ENCODE measurements at places on chromosomes 2 and 18. TPM values are rescaled to one million over a fixed set of nuclear protein-coding genes. Genes with fewer than 3 reads are reported as not detected.

The RGPD4 gene
- total RNA-seq = not detected

The LRATD1 gene
- 17.3 TPM for total RNA-seq

The UGT1A3 gene
- 0.57 TPM for total RNA-seq

The DSG3 gene
- total RNA-seq = not detected

The RAB31 gene
- 77.1 TPM for total RNA-seq

The DSG1 gene
- not detected for total RNA-seq

The ACVR1 gene
- total RNA-seq = 38.3 TPM

The RBMS1 gene
- total RNA-seq = 94.8 TPM

- DNase-seq = no peak
- no peaks in the 10 kb centered on the region for H3K36me3 ChIP-seq
- no peaks in the 10 kb centered on the region for H3K4me1 ChIP-seq
- no peaks in the 10 kb centered on the region for H3K27me3 ChIP-seq
- H3K4me3 ChIP-seq = no peak overlapping the region
These were observed 109.0 kb downstream of the LAMA3 start for GRCh38 chr18:23798249-23798648.

DNA sequence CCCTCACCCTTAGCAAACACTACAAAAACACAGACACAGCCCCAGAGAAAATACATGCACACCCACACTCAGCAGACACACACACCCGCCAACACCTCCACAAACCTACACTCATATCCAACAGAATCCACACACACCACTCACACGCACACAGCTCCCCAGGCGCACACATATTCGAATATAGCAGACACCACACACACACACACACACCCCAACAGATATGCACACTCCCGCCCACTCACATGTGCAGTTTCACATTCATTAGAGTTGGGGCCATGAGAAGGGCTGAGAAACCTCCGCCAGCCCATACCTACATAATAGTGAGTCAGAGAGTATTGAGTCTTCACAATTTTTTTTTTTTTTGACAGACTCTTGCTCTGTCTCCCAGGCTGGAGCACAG is 29.4 kb upstream of the NOTO start:
- no peaks in the 10 kb centered on the region for H3K36me3 ChIP-seq
- no peak overlapping the region for H3K27ac ChIP-seq
- DNase-seq = no peak
- H3K27me3 ChIP-seq = peaks cover 13% of the 10 kb centered on the region

DNA sequence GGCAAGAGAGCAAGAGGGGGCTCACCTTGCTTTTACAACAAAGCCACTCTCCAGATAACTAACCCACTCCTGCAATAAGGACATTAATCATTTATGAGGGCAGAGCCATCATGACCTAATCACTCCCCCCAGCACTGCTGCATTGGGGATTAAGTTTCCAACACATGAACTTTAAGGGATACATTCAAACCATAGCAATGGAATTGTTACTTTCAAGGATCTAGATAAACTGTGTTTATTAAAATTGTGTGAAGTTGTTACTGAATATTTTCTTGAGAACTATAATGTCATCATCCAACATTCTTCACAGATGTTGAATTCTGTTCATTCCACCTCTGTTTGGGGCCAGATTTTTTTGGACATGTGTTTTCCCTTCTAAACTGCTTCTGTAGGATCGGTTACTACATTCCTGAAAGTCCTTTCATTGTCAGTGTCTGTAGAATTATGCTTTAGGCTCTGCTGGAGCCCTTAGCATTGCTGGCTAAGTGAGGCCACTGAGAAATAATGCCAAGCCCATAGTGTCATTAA is 50.4 kb downstream of the SPATS2L start:
- H3K27ac ChIP-seq = no peak overlapping the region
- no peak overlapping the region for H3K4me3 ChIP-seq
- H3K4me1 ChIP-seq = peaks cover 39% of the 10 kb centered on the region

GRCh38 chr2:197209742-197210408 is 100.7 kb downstream of the ANKRD44 start:
- H3K4me3 ChIP-seq = no peak overlapping the region
- no peaks in the 10 kb centered on the region for H3K36me3 ChIP-seq

DNA sequence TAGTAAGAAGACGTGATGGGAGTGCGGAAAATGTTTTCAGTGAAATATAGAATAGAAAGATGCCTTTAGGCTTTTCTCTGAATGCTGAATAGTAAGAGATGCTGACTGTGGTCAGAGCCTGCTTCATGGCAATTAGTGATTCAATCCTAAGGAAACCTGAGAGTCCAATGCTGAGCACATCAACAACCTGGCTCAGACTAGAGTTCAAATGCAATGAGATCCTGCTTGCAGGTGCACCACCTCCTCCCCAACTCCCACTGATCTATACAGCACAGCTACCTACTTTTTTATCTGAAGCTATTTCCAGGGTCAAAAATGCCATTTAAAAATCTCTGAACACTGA is 65.4 kb downstream of the AAK1 start:
- peaks cover 30% of the 10 kb centered on the region for H3K4me1 ChIP-seq
- no peak overlapping the region for H3K4me3 ChIP-seq
- DNase-seq = no peak
- no peaks in the 10 kb centered on the region for H3K27me3 ChIP-seq
- H3K36me3 ChIP-seq = no peaks in the 10 kb centered on the region

GRCh38 chr2:129347486-129348217 is 631.8 kb upstream of the RAB6C start:
- no peak overlapping the region for H3K4me3 ChIP-seq
- DNase-seq = no peak
- no peaks in the 10 kb centered on the region for H3K4me1 ChIP-seq
- H3K27me3 ChIP-seq = no peaks in the 10 kb centered on the region
- H3K36me3 ChIP-seq = no peaks in the 10 kb centered on the region

DNA sequence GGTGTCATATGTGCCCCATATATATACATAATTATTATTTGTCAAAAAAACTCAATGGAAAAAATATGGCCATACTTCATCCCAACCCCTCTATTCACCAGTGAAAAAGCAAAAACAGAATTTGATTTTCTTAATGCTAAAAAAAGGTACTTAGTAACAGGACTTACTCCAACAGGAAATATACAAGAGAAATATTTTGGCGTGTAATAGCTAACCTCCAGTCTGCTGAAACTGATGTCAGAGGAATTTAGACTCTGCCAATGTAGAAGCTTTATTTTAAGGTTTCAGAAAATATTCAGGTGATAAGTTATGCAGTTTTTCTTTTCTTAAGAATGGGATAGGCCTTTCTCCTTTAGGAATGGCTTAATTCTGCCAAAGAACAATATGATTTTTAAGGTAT is 72.6 kb downstream of the TMEFF2 start:
- no peak overlapping the region for H3K27ac ChIP-seq
- no peak for DNase-seq
- H3K4me1 ChIP-seq = no peaks in the 10 kb centered on the region

DNA sequence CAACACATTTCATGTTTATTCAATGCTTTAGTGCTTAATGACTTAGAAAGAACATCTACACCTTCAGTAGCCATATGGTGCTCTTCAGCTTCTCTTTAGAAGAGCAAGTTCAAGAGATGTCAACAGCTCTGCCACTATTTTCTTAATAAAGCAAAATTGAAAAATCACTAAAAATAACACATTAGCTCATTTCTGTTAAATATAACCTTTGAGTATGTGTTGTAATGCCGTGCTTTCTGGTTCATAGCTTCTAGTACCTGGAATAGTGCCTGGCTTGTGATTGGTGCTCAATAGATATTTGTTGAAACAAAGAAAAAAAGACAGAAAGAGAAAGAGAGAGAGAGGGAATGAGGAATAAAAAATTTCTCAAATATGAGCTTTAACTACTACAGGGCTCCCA is 349.8 kb upstream of the SPRED2 start:
- no peak for DNase-seq
- H3K36me3 ChIP-seq = no peaks in the 10 kb centered on the region
- no peaks in the 10 kb centered on the region for H3K4me1 ChIP-seq
- H3K27me3 ChIP-seq = no peaks in the 10 kb centered on the region

DNA sequence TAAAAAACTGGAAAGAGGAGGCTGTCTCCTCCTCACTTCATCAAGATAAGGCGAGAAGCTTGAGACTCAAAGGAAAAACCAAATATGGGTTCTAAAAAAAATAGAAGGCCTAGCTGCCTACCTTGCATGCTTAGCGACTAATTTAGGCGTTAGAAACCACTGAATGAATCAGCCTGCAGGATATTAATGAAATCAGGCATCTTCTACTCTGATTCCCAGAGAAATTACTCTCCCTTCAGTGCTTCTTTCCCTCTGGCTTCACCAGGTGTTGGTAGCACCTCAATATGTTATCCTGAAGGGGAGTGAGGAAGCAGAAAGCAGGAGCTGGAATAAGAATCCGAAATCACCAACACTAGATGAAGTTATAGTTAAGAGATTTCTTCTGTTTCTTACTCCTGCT is 749.8 kb upstream of the NRXN1 start:
- H3K36me3 ChIP-seq = no peaks in the 10 kb centered on the region
- H3K27ac ChIP-seq = no peak overlapping the region
- H3K4me1 ChIP-seq = no peaks in the 10 kb centered on the region
- H3K4me3 ChIP-seq = no peak overlapping the region
- DNase-seq = no peak
- H3K27me3 ChIP-seq = no peaks in the 10 kb centered on the region

DNA sequence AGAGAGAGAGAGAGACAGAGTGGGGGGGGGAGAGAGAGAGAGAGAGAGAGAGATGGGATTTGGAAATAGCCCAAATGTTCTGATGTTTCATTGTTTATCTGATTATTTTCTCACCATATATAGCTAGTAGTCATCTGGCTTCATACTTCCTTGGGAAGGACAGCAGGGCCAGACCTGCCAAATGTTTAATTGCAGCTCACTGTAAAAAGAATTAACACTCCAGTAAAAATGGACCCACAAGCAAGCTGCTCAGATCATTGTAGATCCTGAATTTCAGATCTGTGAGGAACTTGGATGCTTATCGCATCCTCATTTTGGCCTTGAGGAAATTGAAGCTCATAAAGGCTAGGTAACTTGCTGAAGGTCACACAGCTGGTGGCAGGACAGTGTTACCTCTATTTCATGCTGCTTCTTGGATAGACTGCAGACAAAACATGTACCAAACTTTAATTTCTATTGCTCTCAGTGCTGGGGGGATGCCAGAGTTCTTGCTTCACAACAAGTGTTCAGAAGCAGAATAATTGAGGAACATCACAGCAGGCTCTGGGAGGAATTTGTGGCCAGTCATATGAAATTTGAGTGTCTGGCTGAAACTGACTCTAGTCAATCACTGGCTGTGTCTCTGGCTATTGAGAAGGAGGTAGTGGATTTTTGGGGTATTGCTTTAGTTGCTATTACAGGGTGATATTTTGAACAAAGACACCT is 223.5 kb downstream of the PIK3C3 start:
- no peak overlapping the region for H3K4me3 ChIP-seq
- DNase-seq = no peak
- no peak overlapping the region for H3K27ac ChIP-seq
- no peaks in the 10 kb centered on the region for H3K4me1 ChIP-seq
- H3K36me3 ChIP-seq = no peaks in the 10 kb centered on the region

DNA sequence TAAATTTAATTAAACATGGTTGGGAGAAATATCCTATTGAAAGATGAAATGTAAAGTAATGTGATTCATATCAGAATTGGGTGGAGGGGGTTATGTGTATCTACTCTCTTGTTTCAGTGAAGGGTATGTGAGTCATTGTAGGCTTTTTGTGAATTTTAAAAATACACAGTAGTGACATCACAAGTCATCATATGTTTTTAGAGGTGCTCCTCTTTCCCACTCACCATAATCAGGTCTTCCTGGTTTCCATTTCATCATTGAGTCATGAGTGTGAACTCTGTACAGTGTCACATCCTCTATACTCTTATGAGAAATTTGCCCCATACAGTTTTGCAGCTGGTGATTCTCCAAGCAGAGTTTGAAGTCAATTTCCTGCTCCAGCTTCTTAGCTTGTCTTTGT is 18.8 kb downstream of the FSIP2 start:
- no peaks in the 10 kb centered on the region for H3K27me3 ChIP-seq
- H3K36me3 ChIP-seq = no peaks in the 10 kb centered on the region
- no peak overlapping the region for H3K4me3 ChIP-seq
- no peak for DNase-seq

GRCh38 chr2:194203898-194204297 is 1453.1 kb upstream of the SLC39A10 start:
- no peak for DNase-seq
- H3K27ac ChIP-seq = no peak overlapping the region
- H3K4me1 ChIP-seq = no peaks in the 10 kb centered on the region
- no peak overlapping the region for H3K4me3 ChIP-seq

DNA sequence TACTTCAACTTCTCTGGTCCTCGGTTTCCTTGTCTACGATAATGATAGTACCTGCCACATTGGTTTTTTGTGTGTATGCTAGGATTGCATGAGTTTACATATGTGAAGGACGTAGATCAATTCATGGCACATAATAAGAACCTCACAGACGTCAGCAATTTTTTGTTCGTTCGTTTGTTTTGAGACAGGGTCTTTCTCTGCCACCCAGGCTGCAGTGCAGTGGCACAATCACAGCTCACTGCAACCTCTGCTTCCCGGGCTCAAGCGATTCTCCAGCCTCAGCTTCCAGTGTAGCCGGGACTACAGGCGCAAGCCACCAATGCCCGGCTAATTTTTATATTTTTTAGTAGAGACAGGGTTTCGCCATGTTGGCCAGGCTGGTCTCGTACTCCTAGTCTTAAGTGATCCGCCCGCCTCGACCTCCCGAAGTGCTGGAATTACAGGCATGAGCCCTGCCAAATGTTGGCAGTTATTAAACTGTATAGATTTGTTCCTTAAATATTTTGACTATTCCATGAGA is 756 bp upstream of the SLC35F5 start:
- peaks cover 2% of the 10 kb centered on the region for H3K4me1 ChIP-seq
- no peaks in the 10 kb centered on the region for H3K27me3 ChIP-seq
- H3K4me3 ChIP-seq = peak overlapping the region; percentile 86
- peak overlapping the region; percentile 98 for H3K27ac ChIP-seq
- no peaks in the 10 kb centered on the region for H3K36me3 ChIP-seq

GRCh38 chr2:191782351-191782750 is 64.5 kb downstream of the CAVIN2 start:
- H3K27me3 ChIP-seq = no peaks in the 10 kb centered on the region
- H3K27ac ChIP-seq = no peak overlapping the region
- no peaks in the 10 kb centered on the region for H3K4me1 ChIP-seq
- DNase-seq = no peak

- peak overlapping the region; percentile 79 for H3K27ac ChIP-seq
- H3K4me3 ChIP-seq = peak overlapping the region; percentile 62
- H3K27me3 ChIP-seq = no peaks in the 10 kb centered on the region
These were observed 681 bp upstream of the NRP2 start for GRCh38 chr2:205681401-205682238.

- no peak overlapping the region for H3K27ac ChIP-seq
- DNase-seq = no peak
- H3K27me3 ChIP-seq = no peaks in the 10 kb centered on the region
- H3K4me1 ChIP-seq = no peaks in the 10 kb centered on the region
- H3K4me3 ChIP-seq = no peak overlapping the region
These were observed 117.4 kb upstream of the NABP1 start for GRCh38 chr2:191560411-191560980.
